NCI-H460 (cell line): ENCODE measurements at places on chromosomes 4 and X.
A peak's percentile ranks its signal among the peaks of the same experiment; 100 is the strongest.

DNA sequence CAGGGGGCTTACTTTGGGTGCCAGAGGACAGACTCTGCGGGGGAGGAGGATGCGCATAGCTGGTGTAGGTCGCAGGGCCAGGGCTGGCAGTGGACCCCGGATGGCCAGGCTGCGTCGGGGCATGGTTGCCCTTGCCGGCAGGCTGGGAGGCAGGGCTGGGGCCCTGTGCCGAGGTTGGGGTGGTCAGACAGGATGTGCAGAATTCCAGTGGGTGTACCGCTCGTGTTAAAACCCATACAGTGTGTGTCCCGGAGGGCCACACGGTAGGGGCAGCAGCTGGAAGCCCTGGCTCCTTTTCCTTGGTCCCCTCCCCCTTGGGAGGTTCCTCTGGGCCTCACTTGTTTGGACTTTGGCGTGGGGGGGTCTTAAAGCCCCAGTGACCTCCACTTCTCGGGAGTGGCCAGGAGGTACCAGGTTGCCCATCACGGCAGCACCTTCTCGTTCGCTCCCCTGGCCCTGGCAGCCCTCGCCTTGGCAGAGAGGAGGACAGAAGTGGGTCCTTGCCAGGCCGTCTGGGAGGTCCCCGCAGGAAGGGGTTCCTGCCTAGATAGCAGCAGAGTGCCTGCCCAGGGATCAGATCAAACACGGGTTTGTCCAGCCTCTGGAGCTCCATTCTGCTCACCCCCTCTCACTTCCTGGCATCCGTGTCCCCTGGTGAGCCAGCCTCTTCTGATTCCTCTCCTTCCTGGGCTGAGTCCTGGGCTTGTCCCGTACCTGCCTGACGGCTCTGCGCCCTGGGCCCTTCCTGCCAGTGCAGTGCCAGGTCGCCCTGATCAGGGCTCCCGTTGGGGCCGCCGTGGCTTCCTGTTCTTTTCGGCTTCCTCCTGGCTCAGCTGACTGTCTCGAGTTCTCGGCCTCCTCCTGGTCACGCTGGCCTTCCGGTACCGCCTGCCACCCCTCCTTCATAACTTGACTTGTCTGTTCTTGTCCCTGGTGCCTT, 56.7 kb upstream of the HGFAC start:
- no peak for DNase-seq

DNA sequence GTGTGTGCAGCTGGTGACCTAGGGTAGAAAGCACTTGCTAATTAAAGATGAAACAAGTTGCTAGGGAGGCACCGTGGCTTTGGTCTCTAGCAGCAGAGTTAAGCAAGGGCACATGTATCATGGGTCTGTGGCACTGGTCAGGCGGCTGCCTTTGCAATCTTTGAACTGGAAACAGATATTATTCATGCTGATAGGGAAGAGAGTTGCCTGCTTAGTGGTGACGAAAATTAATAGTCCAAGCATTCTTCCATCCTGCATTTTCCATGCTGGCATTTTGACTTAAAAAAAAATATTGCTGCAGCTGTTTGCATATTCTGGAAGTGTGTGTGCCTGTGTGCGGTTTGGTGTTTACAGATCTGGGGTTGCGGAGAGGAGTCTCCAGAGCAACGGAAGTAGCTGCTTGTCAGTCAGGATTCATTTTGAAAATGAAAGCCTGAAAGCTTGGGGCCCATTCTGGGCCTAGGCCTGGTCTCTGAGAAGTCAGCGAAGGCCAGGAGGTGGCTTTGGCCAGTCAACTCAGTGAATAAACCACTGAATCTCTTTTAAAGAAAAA, 2.3 kb upstream of the SOWAHD start:
- DNase-seq = no peak

- DNase-seq = no peak
Observed at GRCh38 chr4:154988511-154988910, 207.4 kb downstream of the RBM46 start.

DNA sequence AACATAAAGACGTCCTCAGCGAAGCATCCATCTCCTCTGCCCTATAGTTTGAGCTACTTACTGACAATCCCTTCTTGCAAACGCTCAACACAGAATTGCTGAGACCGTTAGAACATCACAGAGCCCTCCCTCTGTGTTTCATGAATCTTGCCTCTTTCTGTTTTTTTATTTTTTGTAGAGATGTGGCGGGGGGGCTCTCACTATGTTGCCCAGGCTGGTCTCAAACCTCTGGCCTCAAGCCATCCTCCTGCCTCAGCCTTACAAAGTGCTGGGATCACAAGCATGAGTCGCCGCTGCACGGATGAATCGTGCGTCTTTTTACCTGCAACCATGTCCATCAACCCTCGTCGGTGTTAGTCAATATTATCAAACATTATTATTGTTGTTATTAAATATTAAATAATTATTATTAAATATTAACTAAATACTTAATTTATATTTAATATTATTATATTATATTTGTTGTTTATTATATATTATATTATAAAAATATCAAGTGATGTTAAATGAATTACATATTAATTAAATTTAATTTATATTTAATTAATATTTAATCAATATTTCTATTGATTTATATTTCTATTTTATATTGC, 200.7 kb downstream of the CRLF2 start:
- DNase-seq = no peak

GRCh38 chr4:41213625-41214135, 662 bp downstream of the APBB2 start:
- DNase-seq = no peak

DNA sequence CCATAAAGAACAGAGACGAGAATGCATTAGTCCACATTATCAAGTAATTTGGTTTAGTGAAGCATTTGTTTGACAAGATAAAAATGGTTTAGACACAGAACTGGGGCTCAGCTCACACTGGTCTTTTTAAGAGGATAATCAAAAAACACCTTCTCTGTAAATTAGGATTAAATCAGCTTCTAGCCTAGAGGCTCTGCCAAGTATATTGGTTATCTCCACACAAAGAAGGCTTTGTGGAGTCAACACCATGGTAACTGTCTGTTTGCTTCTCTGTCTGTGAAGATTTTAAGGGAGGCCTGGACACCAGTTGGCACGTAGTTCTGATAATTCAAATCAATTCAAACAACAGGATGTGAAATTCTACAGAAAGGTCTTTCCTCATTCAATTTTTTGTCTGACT, 687.0 kb downstream of the DMD start:
- DNase-seq = no peak

DNA sequence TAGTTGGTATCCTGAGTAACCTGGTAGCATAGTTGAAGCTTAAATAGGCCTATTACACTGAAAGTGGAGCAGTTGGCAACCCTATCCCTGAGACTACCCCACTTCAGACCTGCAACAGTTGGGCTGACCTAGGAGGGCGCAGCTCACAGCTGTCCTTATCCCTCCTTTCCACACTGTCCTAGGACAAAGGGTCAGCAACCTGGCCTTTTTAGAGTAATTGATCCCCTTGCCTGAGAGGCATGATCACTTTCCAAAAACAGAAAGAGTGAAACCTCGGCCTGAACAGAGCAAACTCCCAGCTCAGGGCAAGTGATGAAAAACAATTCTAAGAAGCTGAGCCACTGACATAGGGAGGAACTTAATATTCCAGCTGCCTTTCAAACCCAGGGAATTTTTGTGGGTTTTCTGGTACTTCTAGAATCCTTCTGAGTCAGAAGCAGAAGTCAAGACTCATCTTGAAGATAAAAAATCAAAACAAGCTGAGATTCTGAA, 94.9 kb upstream of the MYOZ2 start:
- no peak for DNase-seq

- no peak for DNase-seq
Observed at GRCh38 chr4:54447304-54447703, 210.5 kb upstream of the KIT start.

DNA sequence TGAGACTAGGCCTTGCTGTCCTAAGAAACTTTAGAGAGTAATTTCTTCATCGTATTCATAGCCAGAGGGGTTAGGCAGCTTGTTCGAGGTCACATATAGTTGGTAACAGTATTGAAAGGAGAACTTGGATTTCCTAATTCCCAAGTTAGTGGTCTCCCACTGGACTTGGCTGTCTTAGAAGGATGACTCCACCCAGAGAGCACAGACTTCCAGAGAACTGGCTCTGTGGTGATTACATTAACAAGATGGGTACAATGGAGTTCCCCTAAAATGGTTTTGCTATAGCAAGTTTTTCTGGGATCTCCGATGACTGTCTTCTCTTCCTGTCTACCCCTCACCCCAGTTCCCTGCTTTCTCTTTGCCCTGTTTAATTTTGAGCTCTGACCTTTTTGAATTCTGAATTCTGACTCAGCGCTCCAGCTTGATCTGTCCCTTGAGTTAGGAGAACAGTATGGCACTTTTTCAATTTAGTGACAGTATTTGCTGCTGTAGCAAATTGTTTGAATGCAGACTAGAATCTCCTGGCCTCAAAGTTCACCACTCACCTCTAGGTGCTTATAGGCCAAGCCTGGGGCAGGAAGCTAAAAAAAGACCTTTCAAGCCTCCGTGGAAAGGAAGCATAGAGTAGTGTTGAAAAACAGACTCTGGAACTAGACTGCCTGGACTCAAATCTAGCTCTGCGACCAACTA, 6.9 kb downstream of the MSN start:
- no peak for DNase-seq

DNA sequence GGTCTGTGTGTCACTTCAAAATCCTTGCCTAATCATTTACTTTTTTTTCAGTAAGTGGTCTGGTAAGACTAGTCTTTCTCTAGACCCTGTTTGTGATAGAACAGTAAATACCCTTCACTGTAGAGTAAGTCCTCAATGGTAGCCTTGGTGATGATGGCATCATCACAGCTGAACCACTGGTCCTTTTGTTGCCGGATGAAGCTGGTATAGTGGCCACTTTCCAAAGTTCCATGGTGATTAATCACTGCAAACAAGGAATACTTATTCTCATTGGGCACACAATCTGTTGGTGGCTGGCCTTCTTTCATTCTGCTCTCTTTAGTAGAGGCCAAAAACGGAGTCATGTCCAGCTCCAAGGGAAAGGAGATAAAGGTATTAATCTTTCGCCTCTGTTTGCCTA, 2.9 kb downstream of the USP51 start:
- DNase-seq = no peak

GRCh38 chr4:136651278-136651667, 881.0 kb downstream of the PCDH18 start:
- no peak for DNase-seq

GRCh38 chrX:106481341-106481740, 130.4 kb upstream of the RADX start:
- peak; percentile 55 for DNase-seq

GRCh38 chr4:37451656-37452055, 207.1 kb downstream of the NWD2 start:
- no peak for DNase-seq

- no peak for DNase-seq
Observed at GRCh38 chrX:48769230-48769629, 7.7 kb downstream of the GLOD5 start.

DNA sequence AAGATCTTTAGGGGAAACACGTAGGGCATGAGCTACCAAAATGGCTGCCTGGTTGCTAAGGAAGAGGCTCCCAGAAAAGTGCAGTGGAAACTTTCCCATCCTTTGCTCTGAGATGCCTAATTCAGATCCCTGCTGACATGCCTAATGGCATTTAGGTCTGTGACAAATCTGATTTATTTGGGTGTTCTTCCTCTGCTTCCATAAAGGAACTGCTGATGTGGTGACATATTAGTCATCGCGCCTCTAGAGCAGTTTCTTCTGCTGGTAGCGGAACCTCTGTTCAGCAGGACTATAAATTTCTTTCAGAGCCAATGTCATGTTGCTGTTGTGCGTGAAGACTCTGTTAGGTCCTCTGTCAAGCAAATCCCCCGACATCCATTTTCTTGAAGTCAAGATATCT, 310.0 kb downstream of the PDHA2 start:
- DNase-seq = no peak
